ENCODE measurements at places on chromosomes 5 and 9.

DNA sequence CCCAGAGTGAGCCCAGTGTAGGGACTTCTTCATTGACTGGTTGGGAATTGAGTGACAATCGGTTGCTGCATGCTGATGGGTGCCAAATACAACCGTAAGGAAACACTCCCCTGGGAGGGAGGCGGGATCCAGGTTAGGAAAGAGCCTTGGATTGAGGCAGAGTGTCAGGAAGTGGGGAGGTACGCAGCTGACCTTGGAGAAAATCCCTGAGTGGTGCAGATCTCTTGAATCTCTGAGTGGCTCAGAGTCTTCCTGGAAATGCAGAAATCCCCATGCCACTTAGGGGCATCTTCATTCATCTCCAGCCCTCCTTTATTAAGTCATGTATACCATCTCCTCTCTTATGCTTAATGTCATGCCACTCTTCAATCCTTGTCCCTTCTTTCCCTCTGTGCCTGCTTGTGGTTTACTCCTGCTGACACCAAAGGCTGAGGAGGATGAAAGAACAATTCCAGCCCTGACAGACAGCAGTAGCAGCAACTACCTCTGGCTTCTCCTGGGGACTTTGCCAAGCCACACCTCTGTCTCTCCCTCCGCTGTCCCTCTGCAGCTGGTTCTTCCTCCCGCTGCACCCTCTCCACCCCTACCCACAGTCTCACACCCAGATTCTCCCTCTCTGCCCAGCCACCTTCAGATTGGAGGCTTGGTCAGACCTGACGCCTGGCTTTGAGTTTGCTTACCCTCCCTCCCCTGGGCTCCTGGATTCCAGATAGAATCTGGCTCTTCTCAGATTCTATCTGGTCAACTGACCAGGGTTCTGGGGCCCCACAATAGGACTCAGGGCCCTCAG lies 14.1 kb upstream of the LCP2 start:
- no peak for DNase-seq

DNA sequence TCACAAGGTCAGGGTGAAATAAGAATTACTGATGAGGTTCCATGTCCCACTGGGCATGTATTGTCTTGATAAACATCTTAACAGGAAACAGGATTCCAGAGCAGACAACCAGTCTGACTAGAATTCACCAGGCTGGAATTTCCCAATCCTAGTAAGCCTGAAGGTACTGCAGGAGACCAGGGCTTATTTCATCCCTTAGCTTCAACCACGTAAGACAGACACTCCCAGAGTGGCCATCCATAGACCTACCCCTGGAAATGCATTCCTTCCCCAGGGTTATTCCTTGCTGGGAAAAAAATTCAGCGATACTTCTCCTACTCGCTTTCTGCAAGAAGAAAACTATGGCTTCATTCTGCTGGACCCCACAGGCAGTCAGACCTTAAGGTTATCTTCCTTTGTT lies 785.4 kb downstream of the NR2F1-AS1 start:
- DNase-seq, result no peak

GRCh38 chr5:71658916-71659662 lies 60.0 kb upstream of the CARTPT start:
- DNase-seq, result no peak

DNA sequence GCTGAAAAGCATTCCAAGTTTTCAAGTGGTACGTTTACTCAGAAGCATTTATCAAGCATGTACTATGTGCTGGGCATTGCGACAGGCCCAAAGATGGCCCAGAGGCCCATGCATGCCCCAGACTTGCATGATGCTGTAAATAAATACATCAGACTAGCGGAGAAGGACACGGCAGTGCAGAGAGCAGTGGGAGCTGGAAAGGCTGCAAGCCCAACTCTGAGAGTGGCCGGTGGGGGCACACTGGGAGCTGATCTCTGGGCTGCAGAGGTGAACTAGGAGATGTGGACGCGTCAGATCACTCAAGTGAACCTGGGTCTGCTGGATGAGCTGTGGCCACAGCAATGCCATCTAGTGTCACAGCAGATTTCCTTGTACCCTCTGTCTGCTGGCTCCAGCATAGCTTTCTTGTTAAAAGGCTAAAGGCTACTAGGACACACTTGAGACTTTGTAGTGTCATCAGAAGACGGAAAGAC lies 246.9 kb downstream of the FANCC start:
- DNase-seq, result no peak

DNA sequence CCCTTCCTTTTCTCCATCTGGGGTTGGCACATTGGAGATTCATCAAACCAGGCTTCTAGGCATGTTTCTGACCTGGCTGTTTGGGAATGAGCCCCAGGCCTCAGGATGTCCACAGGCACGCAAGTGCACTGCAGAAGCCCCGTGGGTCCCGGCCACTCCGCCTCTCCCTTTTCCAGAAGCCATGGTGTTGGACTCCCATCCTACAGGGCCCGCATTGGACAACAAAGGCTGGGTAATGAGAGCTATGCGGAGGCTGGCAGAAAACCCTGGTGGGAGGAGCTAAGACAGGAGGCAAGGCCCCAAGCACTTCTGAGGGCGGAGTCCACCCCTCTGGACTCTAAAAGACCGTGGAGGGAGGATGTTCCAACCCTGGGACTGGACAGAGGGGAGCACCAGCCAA lies 160.6 kb downstream of the OLFM1 start:
- no peak for DNase-seq

- DNase-seq, result no peak
Measured at GRCh38 chr5:84292000-84292642, 92.6 kb downstream of the EDIL3 start.

DNA sequence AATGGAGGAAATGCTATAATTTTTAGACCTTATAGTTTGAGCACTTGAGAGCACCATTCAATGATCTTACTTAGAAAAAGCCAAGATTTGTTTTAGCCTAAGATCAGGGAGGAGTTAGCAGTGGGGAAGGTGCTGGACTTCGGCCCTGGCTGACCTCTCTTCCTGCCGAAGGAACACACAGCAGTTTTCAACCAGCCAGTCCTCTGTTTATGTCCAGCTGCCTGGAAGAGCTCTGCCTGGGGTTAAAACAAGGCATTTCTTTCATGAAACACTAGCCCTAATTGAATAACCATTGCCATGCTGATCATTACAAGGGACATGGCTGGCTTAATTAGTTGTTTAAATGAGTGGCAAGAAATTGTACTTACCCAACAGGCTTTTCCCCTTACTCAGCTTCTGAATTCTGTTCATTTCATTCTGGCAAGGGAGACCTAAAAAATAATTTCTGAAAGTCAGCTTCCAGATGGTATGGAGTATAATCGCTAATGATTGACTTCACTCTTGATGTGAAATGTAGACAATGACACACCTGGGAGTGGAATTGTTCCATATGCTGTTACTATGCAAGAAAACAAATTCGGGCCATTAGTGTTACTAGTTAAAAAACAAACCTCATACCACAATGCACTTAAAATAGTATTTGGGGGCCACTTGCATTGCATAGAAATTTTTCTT lies 514.2 kb downstream of the SPOCK1 start:
- DNase-seq, result no peak

DNA sequence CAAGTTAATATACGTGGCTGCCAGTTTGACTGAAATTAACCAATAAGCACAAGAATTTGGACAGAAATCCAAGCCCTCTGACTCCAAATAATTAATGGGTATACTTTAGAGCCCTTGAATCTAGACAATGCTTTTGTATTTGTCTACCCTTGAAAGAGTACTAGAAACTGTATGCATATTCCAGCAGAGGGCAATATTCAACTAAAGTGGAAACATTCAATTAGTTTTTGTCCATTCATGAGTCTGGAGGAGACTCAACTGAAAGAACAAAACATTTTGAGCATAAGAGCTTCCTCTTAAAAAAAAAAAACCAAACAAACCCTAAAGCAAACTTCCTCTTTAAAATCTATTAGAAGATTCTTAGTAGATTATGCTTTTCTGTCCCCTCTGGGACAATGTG lies 157.8 kb downstream of the ARHGEF28 start:
- no peak for DNase-seq

DNA sequence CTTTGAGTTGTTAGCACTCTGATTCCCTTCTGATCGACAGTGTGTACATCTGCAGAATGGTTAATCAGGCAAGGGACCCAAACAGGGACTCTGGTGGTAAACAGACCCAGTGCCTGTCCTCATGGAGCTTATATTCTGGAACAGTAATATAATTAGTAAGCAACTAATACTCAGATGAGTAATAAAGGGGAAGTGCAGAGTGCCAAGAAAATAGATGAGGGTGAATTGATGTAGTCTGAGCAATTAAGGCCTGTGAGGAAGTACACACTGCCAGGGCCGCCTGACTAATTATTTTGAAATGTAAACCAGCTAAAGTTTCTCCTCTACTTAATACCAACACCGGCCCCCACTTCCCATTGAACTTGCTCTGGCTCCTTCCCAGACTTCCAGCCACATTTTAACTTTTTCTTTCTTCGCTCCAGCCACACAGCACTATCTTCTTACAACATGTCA lies 4.2 kb downstream of the DHX29 start:
- no peak for DNase-seq

DNA sequence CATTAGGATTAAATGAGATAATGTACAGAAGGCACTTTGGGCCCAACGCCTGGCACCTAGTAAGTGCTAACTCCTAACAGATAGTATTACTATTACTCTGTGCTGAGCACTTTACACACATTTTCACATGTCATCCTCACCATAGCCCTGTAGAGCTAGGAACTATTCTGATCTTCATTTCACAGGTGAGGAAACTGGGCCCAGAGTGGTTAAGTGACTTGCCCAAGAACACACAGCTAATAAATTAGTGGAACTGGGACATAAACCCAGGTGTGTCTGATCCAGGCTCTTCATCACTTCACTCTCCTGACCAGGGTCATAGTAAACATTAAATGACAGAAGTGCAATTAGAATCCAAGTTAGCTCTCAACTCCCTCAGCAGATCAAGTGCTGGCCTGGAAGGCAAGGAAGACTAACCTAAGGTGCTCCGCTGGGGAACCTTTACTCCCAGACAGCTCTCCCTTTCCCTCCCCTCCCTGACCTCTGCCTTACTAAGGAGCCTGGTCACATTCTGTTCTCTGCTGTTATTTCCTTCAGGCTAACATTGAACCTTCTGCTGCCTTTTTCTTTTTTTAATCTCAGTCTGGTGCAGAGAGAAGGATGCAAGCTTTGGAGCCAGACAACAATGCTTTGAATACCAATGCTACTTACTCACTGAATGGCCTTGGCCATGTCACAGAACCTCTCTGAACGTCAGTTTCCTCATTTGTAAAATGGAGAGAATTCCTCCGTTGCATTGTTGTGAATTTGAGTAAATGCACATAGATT lies 4.1 kb upstream of the ADRA1B start:
- DNase-seq, result no peak

DNA sequence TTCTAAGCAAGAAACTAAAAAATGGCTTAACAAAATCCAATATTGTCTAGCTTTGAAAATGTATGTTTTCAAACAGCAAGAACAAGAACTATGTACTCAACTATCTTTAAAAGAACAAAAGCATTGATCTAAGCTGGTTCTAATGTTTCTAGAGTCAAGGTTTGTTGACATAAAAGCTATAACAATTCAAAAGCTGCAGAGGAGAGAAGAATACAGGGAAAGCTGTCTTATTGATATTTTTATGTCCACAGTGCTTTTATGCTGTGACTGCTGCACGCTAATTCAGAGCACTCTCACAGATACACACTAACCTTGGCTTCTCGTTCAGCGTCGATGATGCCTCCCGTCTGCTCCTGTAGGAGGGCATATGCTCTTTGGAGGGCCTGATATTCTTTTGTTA lies 129.5 kb upstream of the DPYSL3 start:
- no peak for DNase-seq

GRCh38 chr9:100426189-100426529 lies 784 bp upstream of the MSANTD3 start:
- no peak for DNase-seq

DNA sequence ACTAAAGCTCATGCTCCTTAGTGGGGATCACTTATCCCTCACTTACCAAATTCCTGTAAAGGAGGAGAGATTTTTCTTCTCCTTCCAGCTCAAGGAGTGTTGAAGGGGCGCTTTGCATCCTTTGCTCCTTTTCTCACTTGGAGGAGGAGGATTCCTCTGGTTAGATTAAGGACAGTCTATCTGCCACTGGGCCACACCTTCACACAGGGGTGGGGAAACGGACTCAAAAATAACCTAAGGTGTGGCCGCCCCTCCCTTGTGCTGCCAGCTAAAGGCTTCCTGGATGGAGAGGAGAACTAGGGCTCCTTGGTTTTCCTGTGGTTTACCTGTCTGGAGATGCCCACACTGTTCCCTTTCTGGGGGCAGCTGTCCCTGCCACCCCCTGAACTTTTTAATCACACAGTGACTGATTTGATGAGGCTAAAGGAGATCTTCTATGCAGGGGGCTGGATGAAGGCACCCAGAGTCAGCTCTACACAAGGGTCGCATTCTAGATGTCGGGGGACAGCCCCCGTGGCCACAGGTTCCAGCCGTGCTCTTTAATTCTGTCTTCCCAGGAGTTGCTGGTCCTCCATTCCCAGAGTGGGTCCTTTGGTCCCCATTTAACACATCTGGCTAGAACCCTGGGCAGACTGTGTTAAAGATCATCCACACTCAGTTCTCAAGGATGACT lies 14.4 kb downstream of the GLRX start:
- DNase-seq, result no peak

GRCh38 chr5:145237843-145238242 lies 597.3 kb downstream of the PRELID2 start:
- DNase-seq, result no peak

- DNase-seq, result no peak
Measured at GRCh38 chr5:65708145-65708544, 13.8 kb downstream of the SGTB start.

Data from CD4-positive, CD25-positive, alpha-beta regulatory T cell (primary cell).